ENCODE measurements at places on chromosomes 4 and X. TPM values are rescaled to one million over a fixed set of nuclear protein-coding genes. Genes with fewer than 3 reads are reported as not detected.

Gene AGA
- 30.2 TPM for total RNA-seq

Gene NOX1
- total RNA-seq, result not detected

Gene CENPI
- 1.2 TPM for total RNA-seq

DNA sequence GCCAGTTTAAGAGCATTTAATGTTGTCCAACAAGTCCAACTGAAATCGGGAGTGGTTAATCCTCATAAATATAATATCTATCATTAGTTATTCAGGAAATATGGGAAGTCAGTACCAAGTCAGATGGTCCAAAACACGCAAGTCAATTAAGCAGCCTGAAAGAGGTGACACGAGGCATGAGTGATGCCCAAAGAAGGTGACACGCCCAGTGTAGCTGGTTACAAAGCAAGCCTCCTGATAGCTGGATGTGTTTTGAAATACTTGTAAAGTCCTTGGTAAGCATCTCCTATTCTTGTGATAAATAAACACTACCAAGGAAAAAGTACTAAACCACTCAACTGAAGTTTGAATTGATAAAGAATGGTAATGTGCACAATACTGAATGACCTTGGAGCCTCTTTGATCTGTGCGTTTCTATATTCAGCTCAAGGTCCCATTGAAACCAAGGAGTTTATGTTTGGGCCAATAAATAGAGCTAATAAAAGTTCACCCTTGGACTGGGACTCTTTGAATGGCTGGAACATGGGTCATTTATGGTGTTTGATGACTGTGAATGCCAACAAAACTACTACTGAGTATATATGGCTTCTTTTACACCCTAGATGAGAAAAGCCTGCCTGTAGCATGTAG, 93.2 kb upstream of the KLF3 start:
- H3K4me3 ChIP-seq, result no peak overlapping the region
- H3K36me3 ChIP-seq, result no peaks in the 10 kb centered on the region
- no peak for DNase-seq
- no peak overlapping the region for H3K27ac ChIP-seq
- no peaks in the 10 kb centered on the region for H3K27me3 ChIP-seq

- no peaks in the 10 kb centered on the region for H3K36me3 ChIP-seq
- no peak overlapping the region for H3K27ac ChIP-seq
- no peak overlapping the region for H3K4me3 ChIP-seq
- H3K4me1 ChIP-seq, result peaks cover 10% of the 10 kb centered on the region
- DNase-seq, result no peak
Measured at GRCh38 chr4:114043116-114043515, 63.7 kb upstream of the ARSJ start.
